ENCODE measurements at places on chromosomes 13 and 19.

- DNase-seq = no peak
Measured at GRCh38 chr19:57057036-57057686, 62.6 kb upstream of the USP29 start.

DNA sequence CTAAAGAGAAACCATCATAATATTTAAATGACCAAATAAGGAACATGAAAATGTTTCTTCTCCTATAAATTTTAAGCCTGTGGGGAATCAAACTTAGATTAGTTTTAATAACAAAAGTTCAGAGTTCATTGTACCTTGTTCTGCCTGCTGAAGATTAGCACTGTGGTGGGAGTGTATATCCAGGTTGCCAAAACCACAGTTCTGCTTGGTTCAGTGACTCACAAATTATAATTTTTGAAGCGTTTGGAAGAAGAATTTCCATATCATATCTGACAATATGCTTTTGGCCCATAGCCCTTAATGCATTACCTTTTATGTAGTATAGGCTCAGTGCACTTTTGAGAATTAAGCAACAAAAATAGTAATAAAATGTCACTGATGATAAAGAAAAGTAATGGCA is 545.2 kb downstream of the GPC6 start:
- no peak for DNase-seq

- DNase-seq = no peak
Measured at GRCh38 chr19:48346191-48346590, 17.5 kb downstream of the TMEM143 start.

DNA sequence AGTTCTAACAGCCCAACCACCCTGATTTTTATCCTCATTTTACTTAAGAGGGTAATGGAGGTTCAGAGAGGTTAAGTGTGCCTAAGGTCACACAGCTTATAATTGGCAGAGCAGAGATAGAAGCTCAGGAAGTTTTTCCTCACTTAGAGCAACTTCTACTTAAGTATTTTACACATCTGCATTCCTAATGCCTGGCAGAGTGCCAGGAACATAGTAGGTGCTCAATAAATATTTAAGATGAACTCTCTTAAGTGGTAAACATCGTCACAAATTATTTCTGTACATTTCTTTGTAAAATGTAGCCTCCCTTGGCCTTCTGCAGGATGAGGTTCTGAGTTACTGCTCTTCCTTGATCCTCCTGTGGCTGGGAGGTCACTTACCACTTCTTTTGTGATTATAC is 14.7 kb downstream of the FARP1 start:
- DNase-seq = no peak

DNA sequence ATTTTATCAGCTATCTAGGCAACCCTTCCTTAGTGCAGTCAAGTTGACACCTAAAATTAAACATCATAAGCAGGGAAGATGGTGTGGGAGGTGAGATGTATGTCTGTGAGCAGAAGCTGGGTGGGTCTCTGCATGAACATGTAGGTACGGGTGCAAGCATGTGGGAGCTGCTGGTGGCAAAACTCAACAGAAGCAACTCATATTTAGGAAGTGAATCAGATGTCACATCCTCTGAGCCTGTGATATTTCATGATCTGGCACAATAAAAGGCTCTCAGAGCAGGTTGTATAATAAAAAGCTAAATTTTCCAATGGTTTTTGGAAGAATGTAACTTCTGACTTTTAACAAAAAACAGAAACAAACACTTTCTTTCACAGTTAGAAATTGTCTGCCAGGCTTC is 44.4 kb downstream of the C1QTNF9 start:
- DNase-seq = no peak

GRCh38 chr13:46320821-46321220 is 66.2 kb downstream of the RUBCNL start:
- DNase-seq = no peak
